ENCODE measurements at places on chromosomes 2 and 18.

DNA sequence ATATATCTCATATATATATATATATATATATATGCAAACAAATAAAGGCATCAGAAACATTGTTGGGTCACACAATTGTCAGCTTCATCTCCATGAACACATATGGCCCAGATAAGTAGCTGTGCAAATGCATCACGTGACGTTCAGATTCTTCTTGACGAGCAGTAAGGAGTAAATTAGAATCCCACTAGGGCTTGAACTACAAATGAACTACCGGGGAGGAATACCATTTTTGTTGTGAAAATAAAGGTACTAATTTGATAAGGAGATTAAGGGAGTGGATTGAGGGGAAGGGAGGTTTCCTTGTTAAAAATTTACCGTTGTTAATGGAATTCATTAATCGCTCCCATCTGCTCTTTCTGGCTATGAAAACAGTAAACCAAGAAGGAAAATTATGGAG, 186.5 kb upstream of the COPS8 start:
- DNase-seq: no peak

- no peak for DNase-seq
These were observed 154.4 kb upstream of the EPAS1 start for GRCh38 chr2:46142546-46143428.

DNA sequence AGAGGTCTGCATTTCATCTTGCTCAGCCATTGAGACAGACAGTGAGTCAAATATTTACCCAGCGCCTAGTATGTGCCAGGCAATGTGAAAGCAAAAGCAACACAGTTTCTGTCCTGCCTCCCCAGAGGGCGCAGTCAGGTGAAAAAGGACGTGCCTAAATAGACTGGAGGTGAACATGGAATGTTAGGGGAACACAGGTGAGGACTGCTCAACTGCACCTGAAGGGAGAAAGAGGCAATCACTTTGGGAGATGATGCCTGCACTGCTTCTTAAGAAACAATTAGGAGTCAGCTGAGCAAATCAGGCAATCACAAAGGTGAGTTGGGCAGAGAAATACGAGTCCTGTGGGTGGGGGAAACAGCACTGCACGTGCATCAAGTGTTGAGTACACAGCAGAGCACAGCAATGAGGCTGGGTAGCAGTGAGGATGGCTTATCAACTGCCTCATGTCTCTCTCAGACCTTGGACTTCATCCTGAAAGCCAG, 218.3 kb upstream of the SMAD7 start:
- DNase-seq: no peak

DNA sequence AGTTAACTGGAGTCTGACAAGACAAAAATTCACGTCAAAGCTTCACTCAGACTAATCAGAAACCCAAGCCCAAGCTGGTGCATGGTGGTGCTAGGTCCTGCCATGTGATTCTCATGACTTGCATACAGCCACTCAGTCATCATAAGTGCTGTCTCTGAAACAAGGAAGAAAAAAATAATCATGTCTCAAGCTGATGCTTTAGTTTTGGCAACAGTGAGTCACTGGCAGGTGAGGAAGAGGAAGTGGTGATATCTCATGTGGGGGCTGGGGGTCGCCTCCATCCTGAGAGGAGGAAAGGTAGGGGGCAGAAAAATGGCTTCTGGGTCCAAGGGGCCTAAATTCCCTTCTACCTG, 136.3 kb downstream of the TMEM163 start:
- no peak for DNase-seq

- DNase-seq: no peak
These were observed 64.0 kb downstream of the ADNP2 start for GRCh38 chr18:80173060-80173459.

- DNase-seq: no peak
These were observed 29.3 kb downstream of the UBE2F start for GRCh38 chr2:237996021-237996593.

GRCh38 chr2:33034784-33035183, 88.0 kb downstream of the LTBP1 start:
- peak; percentile 30 for DNase-seq

DNA sequence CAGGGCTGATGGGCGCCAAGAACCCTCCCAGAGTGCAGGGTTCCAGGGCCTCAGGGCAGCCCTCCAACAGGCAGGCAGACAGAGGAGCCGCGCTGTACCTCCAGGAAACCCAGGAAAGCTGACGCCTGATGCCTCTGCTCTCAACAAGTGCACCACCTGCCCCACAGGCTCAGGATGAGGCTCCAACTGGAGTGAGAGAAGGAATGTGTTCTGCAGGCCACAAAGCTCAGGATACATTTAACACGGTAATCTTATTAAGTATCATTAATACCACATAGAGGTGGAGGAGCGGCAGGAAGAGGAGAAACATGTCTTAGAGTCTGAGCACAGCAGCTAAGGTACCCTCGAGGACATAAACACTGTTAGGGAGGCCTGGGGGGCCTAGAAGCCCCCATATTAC, 155.9 kb upstream of the CAPN13 start:
- DNase-seq: no peak

DNA sequence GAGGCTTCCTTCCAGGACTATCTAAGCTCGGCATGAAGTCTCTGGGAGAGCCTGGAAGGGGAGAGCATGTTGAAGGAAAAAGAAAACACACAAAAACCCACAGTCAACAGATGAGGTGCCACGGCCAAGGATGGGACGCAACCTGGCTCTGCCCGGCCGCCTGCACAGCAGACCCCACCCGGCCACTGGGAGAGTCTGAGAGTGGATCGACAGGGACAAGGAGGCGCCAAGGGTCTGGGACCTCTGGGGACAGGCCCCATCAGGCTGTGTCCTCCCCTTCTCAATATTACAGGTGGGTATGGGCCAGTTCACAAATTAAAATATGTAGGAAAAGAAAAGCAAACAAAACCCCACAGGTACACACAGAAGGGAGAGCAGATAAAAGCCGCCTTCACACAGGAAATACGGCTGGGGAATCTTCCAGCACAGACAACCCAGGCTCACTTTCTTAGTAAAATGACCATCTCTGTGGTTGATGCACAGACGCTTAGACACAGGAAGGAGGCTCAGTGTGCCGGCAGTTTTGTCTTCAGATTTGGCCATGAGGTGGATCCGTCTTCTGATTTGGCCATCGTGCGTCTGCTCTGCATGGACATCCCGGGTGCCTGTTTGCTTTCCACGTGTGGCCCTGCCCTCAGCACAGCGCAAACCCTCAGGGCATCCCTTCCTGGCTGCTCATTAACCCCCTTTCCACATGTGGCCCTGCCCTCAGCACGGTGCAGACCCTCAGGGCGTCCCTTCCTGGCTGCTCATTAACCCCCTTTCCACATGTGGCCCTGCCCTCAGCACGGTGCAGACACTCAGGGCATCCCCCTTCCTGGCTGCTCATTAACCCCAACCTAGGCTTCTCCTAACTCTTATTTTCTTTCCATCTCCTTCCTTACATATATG, 138.4 kb downstream of the EIPR1 start:
- DNase-seq: no peak

- no peak for DNase-seq
These were observed 73.9 kb upstream of the SLC14A2 start for GRCh38 chr18:45541421-45541820.

GRCh38 chr2:9003616-9004337, at the start of gene MBOAT2:
Gene MBOAT2 (minus strand): TSS chr2:9003684. CDS start chr2:9003614, 70 bp downstream.
- peak; percentile 80 for DNase-seq

DNA sequence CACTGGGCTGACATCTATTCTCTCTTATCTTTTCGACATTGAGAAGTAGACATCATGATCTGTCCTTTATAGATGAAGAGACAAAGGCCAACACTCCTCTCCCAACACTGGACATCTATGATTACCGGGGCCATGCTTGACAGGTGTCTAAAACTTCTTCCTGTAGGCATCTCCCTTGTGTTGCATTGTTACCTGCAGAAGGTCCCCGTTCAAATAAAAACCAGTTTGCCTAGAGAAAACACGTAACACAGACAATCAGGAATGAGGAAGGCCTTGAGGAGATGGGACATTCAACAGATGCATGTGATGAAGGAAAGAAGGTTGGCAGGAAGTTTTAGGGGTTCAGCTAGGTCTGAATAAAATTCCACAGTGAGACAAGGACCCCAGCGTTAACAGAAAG, 70.8 kb upstream of the ST8SIA3 start:
- no peak for DNase-seq

DNA sequence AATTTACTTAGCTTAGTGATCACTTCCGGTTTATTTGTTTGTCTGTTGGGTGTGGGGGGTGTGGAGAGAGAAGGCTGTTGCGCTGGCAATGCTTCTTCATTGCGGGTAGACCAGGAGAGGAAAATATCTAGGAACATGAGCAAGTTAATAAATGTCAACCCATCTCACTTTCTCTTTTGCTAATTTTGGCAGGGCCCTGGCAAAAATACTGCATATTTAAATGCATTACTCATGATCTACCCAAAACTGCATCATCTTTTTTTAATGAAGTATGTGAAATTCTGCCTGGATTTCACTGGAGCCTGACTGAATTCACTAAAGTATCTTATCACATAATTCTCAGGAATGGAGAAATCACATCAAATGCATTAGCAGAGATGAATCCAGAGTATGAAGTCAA, 1131.0 kb upstream of the NXPH2 start:
- DNase-seq: no peak

DNA sequence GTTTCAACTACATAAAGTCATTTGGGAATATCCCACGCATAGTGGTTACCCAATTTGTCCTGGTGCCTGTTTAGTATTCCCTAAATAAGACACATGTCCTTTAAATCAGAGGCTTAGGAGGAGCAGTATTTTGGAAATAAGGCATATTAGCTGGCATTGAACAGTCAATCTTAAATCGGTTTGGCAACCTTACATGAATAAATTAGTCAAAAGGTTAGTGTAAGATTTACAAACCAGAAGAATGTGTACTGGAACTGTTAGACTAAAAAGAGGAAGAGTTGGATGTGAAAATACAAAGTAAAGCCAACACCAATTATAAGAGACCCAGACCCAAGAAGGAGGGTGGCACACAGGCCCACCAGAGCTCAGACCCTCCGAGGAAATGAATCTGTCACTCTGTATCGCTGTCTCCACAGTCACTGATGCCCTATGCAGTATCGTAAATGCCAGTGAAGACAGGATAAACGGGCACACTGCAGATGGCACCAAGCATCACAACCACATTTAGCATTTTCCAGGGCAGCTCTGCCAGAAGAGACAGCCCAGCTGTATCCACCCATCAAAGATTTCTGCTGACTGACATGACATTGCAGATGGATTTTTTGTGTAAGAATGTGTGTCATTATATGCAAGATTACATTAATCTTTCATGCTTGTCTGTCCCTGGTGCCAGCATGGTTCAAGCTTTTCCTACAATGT, 90.4 kb downstream of the CERKL start:
- DNase-seq: no peak

GRCh38 chr2:25279091-25279651, 62.6 kb downstream of the DNMT3A start:
- DNase-seq: no peak

DNA sequence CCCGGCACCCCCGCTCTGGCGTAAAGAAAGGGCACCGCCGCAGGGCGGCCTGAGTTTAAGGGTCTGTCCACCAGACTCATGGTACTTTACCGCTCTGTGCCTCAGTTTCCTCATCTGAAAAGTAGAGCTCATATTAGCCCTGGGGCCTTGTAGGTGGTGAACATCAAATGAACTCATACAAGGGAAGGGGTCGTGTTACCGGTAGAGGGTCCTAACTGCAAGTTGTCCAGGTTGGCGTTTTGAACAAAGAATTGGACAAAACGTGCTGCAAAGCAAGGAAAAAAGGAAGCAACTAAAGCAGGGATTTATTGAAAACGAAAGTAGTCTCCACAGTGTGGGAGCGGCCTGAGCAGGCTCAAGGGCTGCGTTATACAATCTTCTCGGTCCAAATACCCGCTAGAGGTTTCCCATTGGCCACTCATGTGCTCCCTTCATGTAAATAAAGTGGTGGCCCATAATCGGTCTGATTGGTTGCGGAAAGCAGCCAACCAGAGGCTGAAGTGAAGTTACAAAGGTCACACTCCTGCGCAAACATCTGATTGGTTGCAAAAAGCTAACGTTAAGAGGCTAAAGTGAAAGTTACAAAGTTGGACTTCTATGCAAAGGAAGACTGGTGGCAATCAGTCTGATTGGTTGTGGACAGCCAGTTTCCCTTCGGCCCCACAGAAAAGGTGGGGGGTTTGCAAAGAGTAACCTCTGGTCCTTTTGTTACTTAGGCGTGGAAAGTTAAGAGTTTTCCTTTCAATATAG, 80.7 kb upstream of the LDLRAD4 start:
- no peak for DNase-seq

DNA sequence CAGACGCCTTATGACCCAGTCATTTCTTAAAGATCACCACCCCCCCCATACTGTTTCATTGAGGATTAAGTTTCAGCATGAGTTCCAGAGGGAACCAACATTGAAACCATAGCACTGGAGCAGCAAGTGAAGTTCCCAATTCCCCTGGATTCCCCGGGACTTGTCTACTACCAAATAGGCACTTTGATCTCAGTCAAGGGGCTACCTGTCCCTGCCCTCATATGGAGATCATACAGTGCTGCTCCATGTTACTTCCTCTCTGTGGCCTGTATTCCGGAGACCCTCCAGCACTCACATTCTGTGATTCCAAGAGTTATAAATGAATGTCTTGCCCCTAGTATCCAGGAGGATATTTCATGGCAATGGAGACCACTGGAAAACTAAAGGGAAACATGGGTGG, 42.5 kb downstream of the RNF144A start:
- no peak for DNase-seq

DNA sequence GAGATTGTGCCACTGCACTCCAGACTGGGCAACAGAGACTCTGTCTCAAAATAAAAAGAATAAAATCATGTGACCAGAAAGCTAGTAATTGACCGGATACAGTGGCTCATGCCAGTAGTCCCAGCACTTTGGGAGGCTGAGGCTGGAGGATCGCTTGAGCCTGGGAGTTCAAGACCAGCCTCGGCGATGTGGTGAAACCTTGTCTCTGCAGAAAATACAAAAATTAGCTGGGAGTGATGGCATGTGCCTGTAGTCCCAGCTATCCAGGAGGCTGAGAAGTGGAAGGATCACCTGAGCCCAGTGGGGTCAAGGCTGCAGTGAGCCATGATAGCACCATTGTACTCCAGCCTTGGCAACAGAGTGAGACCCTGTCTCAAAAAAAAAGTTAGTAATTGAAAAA, 36.8 kb downstream of the COX7A2L start:
- no peak for DNase-seq

DNA sequence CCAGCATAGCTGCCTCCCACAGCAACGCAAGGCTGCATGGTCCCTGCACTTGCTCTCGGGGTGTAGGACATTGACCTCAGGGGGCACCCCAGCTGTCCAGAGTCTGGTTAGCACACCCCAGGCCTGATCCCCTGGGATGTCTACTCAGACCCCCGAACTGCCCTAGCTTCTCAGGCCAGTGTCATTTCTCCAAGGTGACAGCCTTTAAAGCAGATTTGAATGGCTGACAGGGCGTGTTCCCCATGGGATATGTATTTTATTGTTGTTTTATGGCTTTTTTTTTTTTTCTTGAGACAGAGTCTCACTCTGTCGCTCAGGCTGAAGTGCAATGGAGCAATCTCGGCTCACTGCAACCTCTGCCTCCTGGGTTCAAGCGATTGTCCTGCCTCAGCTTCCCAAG, 40.8 kb upstream of the PTMA start:
- no peak for DNase-seq

- DNase-seq: no peak
These were observed 161.8 kb upstream of the KLF7 start for GRCh38 chr2:207327513-207327912.

Measured in HT1080 (cell line).